Pericardium fibroblast (primary cell): ENCODE measurements at places on chromosomes 5 and 9. TPM values are rescaled to one million over a fixed set of nuclear protein-coding genes. Genes with fewer than 3 reads are reported as not detected.

The NUTM2G gene
- total RNA-seq, result not detected in 2 replicates

The SLC6A18 gene
- total RNA-seq, result not detected in 2 replicates

The AGXT2 gene
- not detected in 2 replicates for total RNA-seq

The GPR150 gene
- 0.26 and 0.58 TPM in 2 replicates for total RNA-seq

The TMEM232 gene
- total RNA-seq, result 0.94 and 1.1 TPM in 2 replicates

The SPAG8 gene
- total RNA-seq, result 0.09 and 0.82 TPM in 2 replicates

The SPINK4 gene
- total RNA-seq, result not detected in 2 replicates

The PGM5 gene
- total RNA-seq, result 1.4 and 6.3 TPM in 2 replicates

The ZCCHC7 gene
- total RNA-seq, result 13.9 and 15.7 TPM in 2 replicates
